A375 (cell line): ENCODE measurements at places on chromosomes 4 and X. TPM values are rescaled to one million over a fixed set of nuclear protein-coding genes. Genes with fewer than 3 reads are reported as not detected.

The NKX3-2 gene
- total RNA-seq, result 0.53 and 0.74 TPM in 2 replicates

The SSX4 gene
- 0.53 and 1.0 TPM in 2 replicates for total RNA-seq

The NUDT10 gene
- total RNA-seq, result 0.15 and 0.19 TPM in 2 replicates

The SERPINA7 gene
- total RNA-seq, result not detected in 2 replicates
